Pancreas (tissue), 10 donors: ENCODE measurements at places on chromosomes 7 and 10. TPM values are rescaled to one million over a fixed set of nuclear protein-coding genes. Genes with fewer than 3 reads are reported as not detected.

GRCh38 chr10:121171825-121172787 lies 320.9 kb downstream of the WDR11 start:
- no peaks in the 10 kb centered on the region for H3K36me3 ChIP-seq
- no peak for DNase-seq
- no peaks in the 10 kb centered on the region for H3K4me1 ChIP-seq
- H3K4me3 ChIP-seq = no peak overlapping the region
- H3K27me3 ChIP-seq = no peaks in the 10 kb centered on the region

GRCh38 chr7:30660331-30661255 lies 21.7 kb downstream of the CRHR2 start:
- no peaks in the 10 kb centered on the region for H3K36me3 ChIP-seq
- no peaks in the 10 kb centered on the region for H3K4me1 ChIP-seq
- H3K27me3 ChIP-seq = no peaks in the 10 kb centered on the region
- DNase-seq = no peak
- H3K27ac ChIP-seq = no peak overlapping the region

- H3K4me1 ChIP-seq = peaks cover 6% of the 10 kb centered on the region
- H3K27ac ChIP-seq = peak overlapping the region; percentile 3
- no peak overlapping the region for H3K4me3 ChIP-seq
- no peaks in the 10 kb centered on the region for H3K36me3 ChIP-seq
Measured at GRCh38 chr10:33160151-33160550, 174.3 kb downstream of the NRP1 start.

DNA sequence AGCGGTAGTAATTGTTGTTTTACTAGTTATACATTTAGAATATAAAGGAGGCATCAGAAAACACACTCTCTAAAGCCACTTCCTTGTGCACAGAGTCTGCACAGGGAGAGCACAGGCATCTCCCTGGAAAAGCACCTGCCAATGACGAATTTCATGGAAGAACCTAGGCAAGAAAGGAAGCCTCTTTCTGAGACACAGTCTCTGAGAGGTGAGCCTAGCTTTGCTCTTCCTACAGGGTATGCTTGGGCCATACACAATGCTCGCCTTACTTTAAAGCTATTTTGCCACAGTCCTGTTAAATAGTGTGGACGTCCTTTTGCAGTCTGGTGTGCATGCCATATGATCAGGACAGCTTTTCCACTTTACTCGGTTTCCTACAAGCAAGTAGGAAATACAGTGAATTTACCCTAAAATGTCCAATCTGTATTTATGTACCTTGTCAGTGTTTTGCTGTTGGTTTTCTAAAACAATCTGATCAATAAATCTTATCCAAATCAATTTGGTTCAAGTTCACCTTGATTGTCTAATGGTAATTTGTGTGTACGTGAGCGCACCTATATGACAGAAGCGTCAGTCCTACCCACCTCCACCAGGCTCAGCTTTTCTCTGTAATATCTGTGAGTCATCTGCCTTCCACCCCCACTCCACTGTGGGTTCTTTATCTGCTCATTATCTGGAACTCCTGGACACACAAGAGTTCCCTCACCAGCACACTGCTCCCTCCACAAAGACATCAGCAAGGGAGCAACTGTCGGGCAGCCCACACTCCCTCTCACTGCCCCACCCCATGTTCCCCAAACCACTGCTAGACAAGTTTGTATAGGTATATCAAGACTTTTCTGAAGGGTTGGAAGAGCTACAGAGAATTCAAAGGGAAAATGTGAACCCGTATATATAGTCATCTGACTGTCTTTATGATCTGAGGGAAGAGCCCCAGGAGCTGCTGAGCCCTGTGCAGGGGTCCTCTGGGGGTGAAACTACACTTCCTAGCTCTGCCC lies 65.2 kb downstream of the KLHDC10 start:
- no peaks in the 10 kb centered on the region for H3K27me3 ChIP-seq
- H3K4me1 ChIP-seq = no peaks in the 10 kb centered on the region
- no peak for DNase-seq
- H3K4me3 ChIP-seq = no peak overlapping the region
- peaks cover 32% of the 10 kb centered on the region for H3K36me3 ChIP-seq

DNA sequence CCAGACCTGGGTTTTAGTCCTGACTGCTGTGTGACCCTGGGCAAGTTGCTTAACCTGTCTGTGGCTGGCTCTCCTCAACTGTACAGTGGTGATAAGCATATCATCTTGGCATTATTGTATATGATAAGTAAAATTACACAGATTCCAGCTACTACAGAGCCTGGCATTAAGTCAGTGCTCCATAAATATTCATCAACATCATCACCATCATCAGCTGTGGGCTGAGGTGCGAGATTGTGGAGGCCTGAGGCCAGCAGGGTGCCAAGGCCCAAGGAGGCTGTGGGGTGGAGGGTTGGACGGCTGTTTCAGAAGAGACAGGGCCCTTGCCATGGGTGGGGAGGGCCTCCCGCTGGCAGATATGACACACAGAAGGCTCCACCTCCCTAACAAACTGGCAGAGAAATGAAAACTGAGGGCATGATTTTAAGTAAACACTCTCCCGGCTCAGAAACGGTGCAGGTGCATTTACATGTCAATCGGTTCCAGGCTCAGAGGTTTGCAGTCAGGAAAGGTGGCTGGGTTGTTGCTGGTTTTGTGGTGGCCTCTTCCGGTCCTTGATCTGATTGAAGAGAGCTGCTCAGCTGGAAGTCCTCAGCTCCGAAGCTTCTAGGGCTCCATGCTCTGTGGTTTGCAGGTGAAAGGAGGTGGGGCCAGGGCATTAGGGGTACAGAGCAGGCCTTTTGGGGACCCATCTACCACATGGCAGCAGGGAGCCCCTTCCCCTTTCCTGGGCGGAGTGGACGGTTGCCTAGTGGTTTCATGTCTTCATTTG lies 10.2 kb downstream of the CRYGN start:
- H3K36me3 ChIP-seq = no peaks in the 10 kb centered on the region
- H3K27ac ChIP-seq = no peak overlapping the region
- H3K4me3 ChIP-seq = no peak overlapping the region
- H3K4me1 ChIP-seq = peaks cover 12% of the 10 kb centered on the region

The SEMA4G gene
- total RNA-seq = 15.4 TPM

- peaks cover 5% of the 10 kb centered on the region for H3K27me3 ChIP-seq
- H3K4me3 ChIP-seq = no peak overlapping the region
- H3K36me3 ChIP-seq = no peaks in the 10 kb centered on the region
- no peak overlapping the region for H3K27ac ChIP-seq
Measured at GRCh38 chr7:43124388-43124787, 11.9 kb downstream of the HECW1 start.

DNA sequence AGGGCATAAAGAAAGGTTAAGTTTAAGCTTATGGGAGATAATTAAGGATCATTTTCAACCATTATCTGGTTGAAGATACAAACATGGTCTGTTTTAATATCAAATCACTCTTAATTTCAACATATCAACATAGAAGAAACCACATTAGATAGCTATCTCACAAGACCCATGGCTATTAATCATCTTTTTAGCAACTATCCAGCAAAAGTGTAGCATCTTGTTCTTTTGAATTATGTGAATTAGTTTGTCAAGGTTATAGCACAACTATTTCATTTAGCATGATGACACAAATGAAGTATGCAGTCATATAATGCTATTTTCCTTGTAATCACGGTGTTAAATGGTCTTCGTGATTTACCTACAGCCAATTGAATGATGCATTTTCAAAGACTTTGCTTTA lies 58.9 kb upstream of the PPP1R9A start:
- no peak for DNase-seq
- no peak overlapping the region for H3K27ac ChIP-seq
- no peaks in the 10 kb centered on the region for H3K27me3 ChIP-seq
